ENCODE measurements at places on chromosomes 12 and 14. TPM values are rescaled to one million over a fixed set of nuclear protein-coding genes. Genes with fewer than 3 reads are reported as not detected.

DNA sequence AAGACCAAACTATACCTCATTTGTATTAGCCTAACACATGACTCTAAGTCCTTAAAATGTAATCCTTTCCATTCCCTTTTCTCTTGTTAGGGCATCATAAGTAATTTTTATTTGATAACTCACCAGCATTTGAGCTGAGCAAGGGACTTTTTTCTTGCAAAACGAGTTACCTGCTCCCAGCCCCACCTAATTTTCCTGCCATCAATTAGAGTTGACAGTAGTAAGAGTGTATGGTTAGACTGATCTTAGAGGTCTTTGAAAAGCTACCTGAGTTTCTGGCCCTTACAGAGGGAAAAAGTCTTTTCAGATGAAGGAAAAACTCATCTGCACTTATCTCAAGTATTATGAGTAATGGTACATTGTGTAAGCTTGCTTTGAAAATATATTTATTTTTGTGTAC, 33.7 kb upstream of the AMN start:
- no peak for DNase-seq

TRPV4 gene
- total RNA-seq: 0.90 TPM

- no peak for DNase-seq
Observed at GRCh38 chr14:30982533-30982932, 42.9 kb upstream of the AP4S1 start.

- DNase-seq: no peak
Observed at GRCh38 chr14:62118461-62118860, 356.2 kb downstream of the SNAPC1 start.

RIPK3 gene
- 4.4 TPM for total RNA-seq

DNA sequence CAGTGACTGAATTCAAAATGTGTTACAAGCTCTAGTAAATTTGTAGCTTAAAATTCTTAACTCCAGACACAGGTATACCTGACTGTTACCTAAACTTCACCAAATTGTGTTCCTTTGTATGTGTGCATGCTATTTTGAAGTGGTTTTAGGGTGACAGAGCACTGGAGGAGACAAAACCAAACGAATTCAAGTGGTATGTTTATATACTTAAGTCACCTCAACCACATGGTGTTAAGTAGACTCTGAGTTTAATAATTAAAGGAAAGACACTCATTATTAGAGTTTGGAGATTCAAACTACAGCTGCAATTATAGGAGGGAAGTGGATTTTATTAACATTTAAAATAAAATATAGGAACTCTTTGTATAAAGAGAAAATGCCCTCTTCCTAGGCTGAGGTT, 84.3 kb downstream of the PLCZ1 start:
- no peak for DNase-seq
